K562 (cell line): ENCODE measurements at places on chromosomes 2 and 18.
A peak's percentile ranks its signal among the peaks of the same experiment; 100 is the strongest.

DNA sequence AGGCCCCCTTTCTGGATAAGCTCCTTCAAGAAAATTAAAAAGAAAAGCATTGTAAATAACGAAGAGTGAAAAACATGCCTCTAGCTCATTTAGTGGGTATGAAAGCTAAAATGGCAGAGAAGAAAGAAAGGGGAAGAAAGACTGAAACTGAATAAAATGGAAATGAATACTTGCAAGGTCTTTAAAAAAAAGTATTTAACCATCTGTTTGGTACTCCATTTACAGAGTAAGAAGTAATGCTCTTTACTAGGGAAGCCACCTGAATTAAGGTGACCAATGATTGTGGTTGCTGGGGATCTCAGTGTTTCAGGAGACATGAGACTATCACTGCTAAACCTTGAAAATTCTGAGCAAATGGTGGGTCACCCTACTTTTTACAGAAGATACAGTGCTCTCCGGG is 17.7 kb upstream of the ARL5A start:
- no peak for DNase-seq

DNA sequence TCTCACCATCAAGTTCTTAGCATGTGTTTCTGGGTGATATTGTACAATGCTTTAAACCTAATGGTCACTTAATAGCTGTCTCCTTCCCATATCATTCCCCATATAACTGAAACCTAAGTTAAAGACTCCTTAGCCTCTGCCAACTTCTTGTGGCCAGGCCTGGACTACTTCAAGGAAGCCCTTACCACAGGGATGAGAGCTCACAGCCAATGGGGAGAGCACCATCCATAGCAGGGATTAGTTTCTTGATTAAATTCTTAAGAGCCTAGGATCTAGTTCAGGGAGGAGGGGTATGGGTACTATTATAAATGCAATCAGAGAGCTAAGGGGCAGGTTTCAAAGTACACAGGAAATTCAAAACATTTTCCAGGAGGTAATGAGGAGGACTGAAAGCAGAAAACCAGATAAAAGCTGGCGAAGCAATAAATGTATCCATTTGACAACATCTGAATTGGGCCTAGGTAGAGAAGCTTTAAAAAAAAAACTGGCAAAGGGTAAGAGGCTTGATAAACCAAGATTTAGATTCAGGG is 34.8 kb upstream of the IHH start:
- no peak for DNase-seq

- no peak for DNase-seq
Measured at GRCh38 chr2:110639972-110640371, 37.9 kb downstream of the BUB1 start.

GRCh38 chr2:222939208-222939856 is 78.5 kb downstream of the ACSL3 start:
- DNase-seq = peak; percentile 22

DNA sequence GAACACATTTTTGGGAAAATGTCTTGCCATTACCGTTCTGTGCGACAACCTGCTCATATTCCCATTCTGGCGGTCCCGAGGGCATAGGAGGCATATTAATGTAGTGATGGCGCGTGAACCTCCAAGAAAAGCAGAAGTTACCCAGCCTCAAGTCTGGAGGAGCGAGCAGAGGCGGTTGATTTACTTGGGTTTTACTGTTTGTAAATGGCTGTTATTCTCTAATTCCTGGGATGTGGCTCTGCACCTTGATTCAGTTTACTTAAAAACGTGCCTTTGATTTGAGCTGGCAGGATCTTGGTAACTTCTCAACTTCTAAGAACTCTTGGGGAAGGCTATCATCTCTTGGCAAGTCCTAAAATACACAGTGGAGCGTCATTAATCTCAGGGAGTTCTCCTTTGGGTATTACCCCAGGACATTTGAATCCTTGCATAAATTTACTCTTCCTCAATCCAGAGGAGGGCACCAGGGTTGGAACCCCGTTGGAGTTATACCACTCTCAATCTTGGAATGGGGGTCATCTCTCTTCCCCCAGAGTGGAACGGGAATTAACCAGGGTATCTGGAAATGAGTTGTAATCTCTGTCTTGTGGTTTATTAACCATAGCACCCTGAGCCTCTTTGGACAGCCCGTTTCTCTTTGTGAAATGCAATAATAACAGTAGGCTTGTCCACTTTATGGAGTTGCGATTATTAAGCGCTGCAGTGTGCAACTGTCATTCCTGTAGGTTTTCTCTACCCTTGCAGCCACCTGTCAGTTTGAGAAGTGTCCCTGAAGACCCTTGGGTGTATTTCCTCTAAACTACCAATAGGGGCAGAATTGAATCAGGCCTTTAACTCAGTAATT is 2.1 kb downstream of the HK2 start:
- peak; percentile 48 for DNase-seq

GRCh38 chr18:55790296-55790695 is 202.3 kb upstream of the TCF4 start:
- no peak for DNase-seq

DNA sequence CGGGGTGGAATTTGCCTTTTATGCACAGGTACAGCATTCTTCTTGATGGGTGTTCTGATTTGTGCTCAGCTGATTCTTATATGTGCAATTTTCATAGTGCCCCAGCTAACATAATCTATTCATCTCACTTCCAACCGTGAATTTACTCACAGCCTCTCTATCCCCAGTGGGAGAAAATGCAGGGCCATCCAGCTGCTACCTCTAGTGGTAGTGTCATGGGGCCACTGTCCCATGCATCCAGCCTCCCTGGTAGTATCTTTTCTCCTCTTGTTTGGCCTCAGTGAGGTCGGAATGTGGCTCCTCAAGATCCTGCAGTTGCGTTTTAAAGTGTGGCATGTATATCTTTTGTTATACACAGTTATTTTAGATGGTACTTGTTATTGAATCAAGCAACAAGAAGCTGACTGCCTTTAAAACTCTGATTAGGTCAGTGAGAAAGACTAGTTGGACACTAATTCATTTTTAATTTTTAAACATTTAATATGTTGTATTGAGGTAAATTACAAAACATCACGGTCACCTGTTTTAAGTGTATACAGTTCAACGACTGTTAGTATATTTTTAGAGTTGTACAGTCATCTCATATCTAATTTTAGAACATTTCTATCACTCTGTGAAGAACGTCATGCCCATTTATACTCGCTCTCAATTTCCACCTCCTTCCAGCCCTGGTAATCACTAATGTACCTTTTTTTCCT is 67.9 kb upstream of the TXNDC2 start:
- no peak for DNase-seq

DNA sequence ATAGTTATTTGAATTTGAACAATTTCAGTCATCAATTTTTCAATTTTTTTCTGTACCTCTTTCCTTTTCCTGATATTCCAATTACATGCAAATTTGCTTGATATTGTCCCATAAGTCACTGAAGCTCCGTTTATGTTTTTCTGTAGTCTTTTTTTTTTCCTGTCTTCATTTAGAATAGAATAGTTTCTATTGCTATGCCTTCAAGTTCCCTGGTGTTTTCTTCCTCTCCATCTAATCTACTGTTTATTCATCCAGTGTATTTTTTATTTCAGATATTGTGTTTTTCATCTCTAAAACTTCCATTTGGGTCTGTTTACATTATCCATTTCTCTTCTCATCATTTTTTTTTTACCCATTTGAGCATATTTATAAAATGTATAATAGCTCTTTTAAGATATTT is 8.0 kb upstream of the EIF2AK2 start:
- no peak for DNase-seq

- DNase-seq = no peak
Measured at GRCh38 chr2:175457895-175458448, 276.5 kb upstream of the ATP5MC3 start.

DNA sequence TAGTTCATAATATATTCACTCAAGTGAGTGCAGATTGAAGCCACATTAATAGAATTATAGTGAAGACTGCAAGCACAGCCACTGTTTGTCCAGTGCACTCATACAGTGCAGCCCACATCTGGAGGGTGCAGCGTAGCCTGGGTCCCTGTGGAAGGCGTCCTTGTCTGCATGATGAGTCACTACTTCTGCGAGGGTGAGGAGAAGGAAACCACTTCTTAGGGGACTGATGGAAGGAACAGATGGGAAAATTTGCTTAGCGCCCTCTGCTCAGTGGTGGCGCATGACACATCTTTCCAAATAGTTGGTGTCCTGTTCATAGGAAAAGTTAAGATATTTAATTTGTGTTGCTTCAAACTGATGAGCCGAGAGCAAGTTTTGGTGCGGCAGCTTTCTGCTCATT is 330.4 kb upstream of the SMIM21 start:
- DNase-seq = no peak

GRCh38 chr2:235365743-235366142 is 128.1 kb upstream of the AGAP1 start:
- DNase-seq = no peak
